ENCODE measurements at places on chromosomes 2 and 18. TPM values are rescaled to one million over a fixed set of nuclear protein-coding genes. Genes with fewer than 3 reads are reported as not detected.

DNA sequence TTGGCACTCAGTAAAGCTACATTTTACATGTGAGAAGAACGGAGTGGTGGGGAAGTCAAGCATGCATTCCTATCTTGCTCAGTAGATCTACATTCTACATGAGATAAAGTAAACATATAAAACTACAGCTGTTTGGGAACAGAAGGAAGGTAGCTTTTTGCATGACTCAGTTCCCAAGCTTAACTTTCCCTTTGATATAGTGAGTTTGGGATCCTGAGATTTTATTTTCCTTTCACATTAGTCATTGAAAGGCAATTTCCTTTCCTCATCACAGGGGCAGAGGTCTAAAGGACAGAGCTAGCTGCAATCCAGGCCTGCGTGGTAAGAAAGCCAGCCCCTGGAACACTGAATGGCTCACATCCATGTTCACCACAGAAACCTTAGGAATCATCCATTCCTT, 257.2 kb downstream of the SRBD1 start:
- DNase-seq = peak; percentile 98

DNA sequence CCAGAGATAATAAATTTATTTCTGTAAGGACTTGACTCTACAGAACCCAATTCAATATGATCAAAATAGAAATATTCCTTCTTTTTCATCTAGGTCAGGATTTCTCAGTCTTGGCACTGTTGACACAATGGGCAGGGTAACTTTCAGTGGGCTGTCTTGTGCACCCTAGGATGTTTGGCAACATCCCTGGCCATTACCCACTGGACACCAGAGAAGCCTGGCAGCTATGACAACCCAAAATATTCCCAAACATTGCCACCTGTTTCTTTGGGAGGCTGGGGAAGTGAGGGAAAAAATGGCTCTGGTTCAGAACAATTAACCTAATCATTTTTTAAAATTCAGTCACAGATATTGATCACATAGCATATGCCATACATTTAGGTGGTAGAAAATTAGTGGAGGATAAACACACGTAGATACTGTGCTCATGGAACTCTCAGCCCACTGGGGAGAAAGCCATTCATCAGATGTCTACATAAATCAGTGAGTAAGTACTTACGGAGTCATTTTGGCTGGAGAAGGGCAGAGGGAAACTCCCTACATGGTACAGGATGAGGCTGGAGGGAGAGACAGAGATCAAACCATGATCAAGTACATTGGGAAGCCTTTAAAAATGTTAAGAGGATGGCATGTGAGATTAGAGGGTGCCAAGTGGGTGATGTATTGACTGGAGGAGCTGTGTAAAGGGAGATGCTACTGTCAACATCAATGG, 718 bp upstream of the TNP1 start:
- DNase-seq = no peak

DNA sequence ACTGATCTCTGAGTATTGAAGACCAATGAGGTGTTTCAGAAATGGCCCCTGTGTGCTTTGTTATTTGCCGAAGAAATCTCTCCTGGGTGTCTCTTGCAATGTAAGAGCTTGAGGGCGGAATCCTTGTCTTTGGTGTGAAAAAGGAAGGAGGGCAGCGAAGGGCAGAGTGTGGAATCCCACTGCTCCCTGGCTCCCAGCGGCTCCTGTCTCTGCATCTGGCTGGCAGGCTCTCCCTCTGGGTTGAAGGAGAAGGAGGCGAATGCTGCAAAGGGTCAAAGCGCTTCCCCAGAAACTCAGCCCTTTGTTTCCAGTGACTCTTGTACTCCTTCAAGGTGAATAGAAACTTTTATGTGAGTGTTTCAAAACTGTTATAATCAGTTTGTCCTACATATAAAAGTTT, 457.5 kb downstream of the CNTNAP5 start:
- no peak for DNase-seq

Gene SIX2
- 27.9 TPM for total RNA-seq

Gene SLC39A6
- total RNA-seq = 18.3 TPM

DNA sequence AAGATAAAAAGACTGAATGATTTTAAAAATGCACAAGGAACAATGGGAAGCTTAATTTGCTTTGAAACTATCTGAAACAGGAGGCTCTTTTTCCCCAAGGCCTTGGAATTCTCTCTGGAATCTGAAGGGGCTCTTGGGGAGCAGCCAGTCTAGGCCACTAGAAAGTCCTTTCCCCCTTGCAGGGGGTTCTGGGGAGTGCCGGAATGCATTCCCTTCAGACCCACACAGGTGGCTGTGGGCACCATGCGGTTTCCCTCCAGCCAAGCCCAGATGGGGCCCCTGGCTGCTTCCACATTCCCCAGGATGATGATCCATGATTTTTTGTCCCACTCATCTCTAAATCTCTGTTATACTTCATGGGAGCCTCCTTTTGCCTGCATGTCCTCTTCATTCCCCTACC, 10.7 kb downstream of the GPR45 start:
- DNase-seq = no peak
